ENCODE measurements at places on chromosomes 3 and 15. TPM values are rescaled to one million over a fixed set of nuclear protein-coding genes. Genes with fewer than 3 reads are reported as not detected.

DNA sequence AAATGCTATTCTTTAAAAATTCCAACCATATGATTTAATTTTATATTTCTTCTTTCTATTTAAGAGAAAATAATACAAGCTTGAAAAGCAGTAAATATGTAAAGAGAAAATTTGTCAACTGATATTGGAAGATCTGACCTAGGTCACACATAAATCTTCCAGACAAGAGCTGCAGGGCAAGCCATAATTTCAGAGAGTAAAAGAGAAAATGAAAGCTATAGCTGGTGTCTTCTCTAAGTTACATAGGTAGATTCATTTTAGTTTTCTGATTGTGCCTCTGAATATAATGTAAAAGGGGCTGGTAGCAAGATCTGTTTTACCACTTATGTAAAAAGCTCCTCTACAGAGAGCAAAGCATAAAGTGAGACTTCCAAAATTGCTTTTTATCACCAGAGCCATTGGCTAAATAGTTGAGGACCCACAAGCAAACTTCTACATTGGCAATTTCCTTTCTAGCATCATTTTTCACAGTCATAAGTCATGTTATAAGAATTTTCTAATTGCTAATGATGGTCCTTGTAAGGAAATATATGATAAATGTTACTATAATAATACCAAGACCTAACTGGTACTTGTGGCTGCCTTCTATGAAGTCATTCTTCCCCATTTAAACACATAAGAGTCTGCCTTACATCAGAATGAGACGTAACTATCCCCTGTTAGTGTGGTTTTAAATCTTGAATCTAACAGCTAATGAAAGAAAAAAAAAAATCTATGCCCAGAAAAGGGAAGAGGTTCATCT lies 80.8 kb upstream of the SKOR1 start:
- DNase-seq = no peak
- peaks cover 16% of the 10 kb centered on the region for H3K4me1 ChIP-seq
- no peaks in the 10 kb centered on the region for H3K27me3 ChIP-seq

- H3K27me3 ChIP-seq = no peaks in the 10 kb centered on the region
- no peak overlapping the region for H3K27ac ChIP-seq
- no peak for DNase-seq
- no peaks in the 10 kb centered on the region for H3K36me3 ChIP-seq
Observed at GRCh38 chr3:176376531-176376930, 820.8 kb downstream of the TBL1XR1 start.

GRCh38 chr3:13867732-13868131 lies 12.1 kb downstream of the WNT7A start:
- no peaks in the 10 kb centered on the region for H3K27me3 ChIP-seq
- H3K27ac ChIP-seq = no peak overlapping the region
- no peaks in the 10 kb centered on the region for H3K4me1 ChIP-seq
- H3K4me3 ChIP-seq = no peak overlapping the region
- no peak for DNase-seq

- H3K4me3 ChIP-seq = no peak overlapping the region
- H3K36me3 ChIP-seq = no peaks in the 10 kb centered on the region
- H3K27me3 ChIP-seq = no peaks in the 10 kb centered on the region
- DNase-seq = no peak
- peaks cover 22% of the 10 kb centered on the region for H3K4me1 ChIP-seq
- H3K27ac ChIP-seq = no peak overlapping the region
Observed at GRCh38 chr3:39412668-39413260, 6.2 kb downstream of the RPSA start.

DNA sequence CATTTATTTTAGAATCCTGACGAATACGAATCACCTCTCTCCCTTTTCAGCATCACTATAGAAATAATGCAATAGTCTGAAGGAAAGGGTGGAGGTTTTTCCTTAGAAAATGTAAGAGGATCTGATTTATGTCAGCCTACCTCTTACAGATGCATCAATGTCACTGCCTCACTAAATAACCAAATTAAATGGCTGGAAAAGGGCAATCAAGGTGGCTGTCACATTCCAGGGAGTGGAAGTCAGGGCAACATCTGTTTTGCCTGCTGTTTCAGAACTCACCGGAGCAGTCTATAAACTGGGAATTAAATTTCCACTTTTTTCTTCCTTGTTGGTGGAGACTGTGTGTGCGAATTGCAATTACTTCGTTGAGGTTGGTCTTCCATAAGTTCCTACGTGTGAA lies 299.3 kb upstream of the PDZRN3 start:
- no peak overlapping the region for H3K27ac ChIP-seq
- H3K4me3 ChIP-seq = no peak overlapping the region
- H3K36me3 ChIP-seq = no peaks in the 10 kb centered on the region
- no peaks in the 10 kb centered on the region for H3K4me1 ChIP-seq
- no peaks in the 10 kb centered on the region for H3K27me3 ChIP-seq
- DNase-seq = no peak

DNA sequence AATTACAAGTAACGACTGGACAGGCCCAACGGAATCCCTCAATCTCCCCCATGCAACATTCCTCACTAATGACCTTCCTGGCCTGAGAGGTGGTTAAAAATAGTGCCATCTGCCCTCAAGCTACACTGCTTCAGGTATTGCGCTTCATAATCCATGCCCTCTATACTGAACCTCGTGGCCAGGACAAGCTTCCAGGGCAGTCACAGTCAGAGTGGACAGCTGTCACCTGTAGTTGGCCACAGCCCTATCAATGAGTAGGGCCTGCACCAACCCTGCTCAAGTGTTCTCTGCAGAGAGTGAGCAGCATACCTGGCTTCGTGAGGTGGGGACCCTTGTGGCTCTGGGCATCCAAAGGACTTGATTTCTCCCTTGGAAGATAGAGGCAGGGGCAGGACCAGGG lies 46.9 kb upstream of the SEMA4B start:
- peaks cover 29% of the 10 kb centered on the region for H3K4me1 ChIP-seq
- no peaks in the 10 kb centered on the region for H3K36me3 ChIP-seq
- DNase-seq = no peak
- H3K27me3 ChIP-seq = no peaks in the 10 kb centered on the region
- peak overlapping the region; percentile 66 for H3K27ac ChIP-seq

- DNase-seq = no peak
- no peak overlapping the region for H3K27ac ChIP-seq
- H3K4me3 ChIP-seq = no peak overlapping the region
Observed at GRCh38 chr3:149382101-149382467, 4.6 kb upstream of the TM4SF1 start.

GRCh38 chr3:47149339-47149933 lies 14.5 kb downstream of the SETD2 start:
- H3K27me3 ChIP-seq = no peaks in the 10 kb centered on the region
- no peak for DNase-seq
- H3K27ac ChIP-seq = no peak overlapping the region

GRCh38 chr3:177284383-177284881 lies 87.2 kb upstream of the TBL1XR1 start:
- no peak overlapping the region for H3K4me3 ChIP-seq
- no peaks in the 10 kb centered on the region for H3K36me3 ChIP-seq
- no peak for DNase-seq

ADAMTS7 gene
- total RNA-seq = 2.5 TPM

RTP3 gene
- total RNA-seq = not detected

DZIP1L gene
- total RNA-seq = 27.5 TPM

HAPLN3 gene
- total RNA-seq = 16.9 TPM
